ENCODE measurements at places on chromosomes 6 and 20. TPM values are rescaled to one million over a fixed set of nuclear protein-coding genes. Genes with fewer than 3 reads are reported as not detected.

Gene DTNBP1
- total RNA-seq = 16.1 TPM

Gene BPIFA1
- total RNA-seq = not detected

Gene DNAH8
- 0.05 TPM for total RNA-seq

GRCh38 chr6:129733290-129733689, 23.3 kb upstream of the ARHGAP18 start:
- H3K27ac ChIP-seq = no peak overlapping the region
- H3K36me3 ChIP-seq = peaks cover 3% of the 10 kb centered on the region
- no peak overlapping the region for H3K4me3 ChIP-seq
- H3K27me3 ChIP-seq = no peaks in the 10 kb centered on the region

All from T-helper 17 cell (primary cell).